ENCODE measurements at places on chromosomes 7 and 10.

DNA sequence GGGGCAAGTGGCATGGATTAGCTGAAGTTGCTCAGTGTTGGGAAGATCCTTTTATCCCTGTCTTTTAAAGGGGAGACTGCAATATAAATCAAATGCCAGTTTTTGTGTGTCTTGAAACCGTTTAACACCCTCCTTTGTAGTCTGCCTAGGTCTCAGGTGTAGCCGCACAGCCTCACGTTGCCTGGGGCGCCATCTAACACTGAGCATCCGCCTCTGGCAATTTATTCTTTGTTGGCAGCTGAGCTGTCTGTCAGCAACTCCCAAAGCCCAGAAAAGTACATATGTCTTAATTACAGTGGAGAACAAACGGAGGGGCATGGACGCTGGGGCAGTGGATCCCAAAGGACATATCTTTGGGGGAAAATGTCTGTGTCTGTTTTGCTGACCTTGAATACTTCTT lies 254.7 kb downstream of the STK31 start:
- DNase-seq, result no peak

DNA sequence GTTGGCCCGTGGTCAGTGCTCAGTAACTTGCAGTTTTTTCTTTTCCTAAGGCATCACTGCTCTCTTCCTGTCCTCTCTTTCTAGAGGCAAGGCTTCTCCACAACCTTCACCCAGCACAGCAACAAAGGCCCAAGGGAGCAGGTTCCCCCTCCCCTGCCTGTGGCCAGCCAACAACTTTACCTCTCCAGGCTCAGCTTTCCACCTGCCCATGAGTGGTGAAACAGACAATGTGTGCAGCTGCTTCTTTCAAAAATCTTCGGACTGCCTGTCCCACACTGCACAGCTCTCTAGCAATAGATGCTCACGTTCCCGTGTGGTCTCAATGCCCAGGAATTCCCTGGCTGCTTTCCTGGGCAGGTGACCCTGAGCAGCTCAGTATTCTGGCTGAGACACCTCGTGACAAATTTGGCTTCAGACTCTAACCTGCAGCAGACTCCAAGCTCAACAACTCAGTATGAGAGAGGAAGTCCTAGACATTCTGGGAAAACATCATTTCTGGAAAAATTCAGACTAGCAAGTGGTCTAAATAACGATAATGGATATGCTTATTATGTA lies 28.9 kb upstream of the TMEM72 start:
- no peak for DNase-seq

DNA sequence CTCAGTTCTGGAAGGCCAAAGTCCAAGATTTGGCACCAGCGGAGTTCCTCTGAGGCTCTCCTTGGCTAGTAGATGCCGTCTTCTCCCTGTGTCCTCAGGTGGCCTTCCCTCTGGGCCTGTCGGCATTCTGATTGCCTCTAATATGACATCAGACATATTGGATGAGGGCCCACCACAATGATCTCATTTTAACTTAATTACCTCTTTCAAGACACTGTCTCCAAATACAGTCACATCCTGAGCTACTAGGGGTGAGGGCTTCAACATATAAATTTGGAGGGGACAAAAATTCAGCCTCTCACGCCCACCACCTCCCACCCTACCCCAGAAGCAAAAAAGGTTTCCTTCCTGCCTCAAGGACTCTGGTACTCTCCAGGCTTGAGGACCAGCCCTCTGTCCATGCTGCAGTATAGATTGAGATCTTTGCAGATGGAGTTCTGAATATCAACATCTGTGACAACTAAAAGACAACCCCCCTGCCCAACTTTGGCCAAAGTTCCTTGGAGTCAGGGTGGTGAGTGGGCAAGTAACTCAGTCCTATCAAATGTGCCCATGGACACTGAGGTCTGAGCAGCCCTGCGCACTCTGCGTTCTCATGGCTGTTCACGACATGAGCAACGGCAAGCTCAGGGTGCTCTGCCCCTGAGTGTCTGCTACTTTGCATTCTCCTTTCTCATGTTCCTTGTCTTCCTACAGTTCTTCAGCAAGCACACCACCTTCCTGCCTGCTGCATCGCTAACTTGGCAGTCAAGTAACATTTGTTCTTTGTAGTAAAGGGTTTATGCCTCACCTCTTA lies 11.5 kb downstream of the TMEM176B start:
- no peak for DNase-seq

DNA sequence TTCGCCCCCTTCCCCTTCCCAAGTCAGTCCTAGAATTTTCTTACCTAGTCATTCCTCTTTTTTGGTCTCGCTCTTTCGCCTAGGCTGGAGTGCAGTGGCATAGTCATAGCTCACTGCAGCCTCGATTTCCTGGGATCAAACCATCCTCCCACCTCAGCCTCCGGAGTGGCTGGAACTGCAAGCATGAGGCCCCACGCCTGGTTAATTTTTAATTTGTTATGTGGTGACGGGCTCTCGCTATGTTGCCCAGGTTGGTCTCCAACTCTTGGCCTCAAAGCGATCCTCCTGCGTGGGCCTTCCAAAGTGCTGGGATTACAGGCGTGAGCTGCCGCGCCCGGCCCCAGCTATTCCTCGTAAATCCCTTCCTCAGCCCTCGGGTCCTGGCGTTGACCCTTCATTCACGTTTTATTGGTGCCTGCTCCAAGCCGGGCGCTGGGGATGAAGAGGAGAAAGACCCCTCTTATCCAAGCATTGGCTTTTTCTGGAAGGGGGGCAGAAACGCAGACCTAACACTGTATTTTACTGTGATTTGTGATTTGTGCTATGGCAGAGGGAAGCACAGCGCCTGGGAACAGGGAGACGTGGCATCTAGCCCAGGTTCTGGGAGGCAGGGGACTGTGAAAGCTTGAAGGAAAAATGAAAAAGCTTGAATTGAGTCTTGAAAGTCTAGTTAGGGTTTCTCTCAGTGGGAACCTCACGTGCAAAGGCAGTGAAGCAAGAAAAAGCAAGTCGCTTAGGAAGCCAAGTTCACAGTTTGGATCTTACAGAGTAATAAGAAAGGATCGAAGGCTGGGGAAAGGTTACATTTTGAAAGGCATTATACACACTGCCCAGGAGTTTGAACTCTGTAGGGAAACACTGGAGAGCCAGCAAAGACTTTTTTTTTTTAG lies 516 bp downstream of the ZNHIT1 start:
- DNase-seq, result no peak

DNA sequence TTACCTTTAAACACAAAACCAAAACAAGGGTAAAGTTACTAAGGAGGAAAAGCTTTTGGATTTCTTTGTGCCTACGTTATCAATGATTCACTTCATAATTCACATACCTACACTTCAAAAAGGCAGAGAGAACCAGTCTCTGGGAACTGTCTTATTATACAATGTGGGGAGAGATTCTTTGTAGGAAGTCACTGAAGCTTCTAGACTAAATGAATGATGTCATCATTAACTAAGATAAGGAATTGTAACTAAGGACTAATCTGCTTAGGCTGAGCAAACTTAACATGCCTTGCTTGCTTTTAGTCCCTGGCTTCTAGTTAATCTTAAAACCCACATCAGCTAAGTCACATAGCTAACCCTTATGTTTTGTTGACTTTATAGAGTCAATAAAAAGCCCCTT lies 771.2 kb downstream of the NXPH1 start:
- DNase-seq, result no peak

- no peak for DNase-seq
Measured at GRCh38 chr7:17242504-17242903, 55.9 kb upstream of the AHR start.

DNA sequence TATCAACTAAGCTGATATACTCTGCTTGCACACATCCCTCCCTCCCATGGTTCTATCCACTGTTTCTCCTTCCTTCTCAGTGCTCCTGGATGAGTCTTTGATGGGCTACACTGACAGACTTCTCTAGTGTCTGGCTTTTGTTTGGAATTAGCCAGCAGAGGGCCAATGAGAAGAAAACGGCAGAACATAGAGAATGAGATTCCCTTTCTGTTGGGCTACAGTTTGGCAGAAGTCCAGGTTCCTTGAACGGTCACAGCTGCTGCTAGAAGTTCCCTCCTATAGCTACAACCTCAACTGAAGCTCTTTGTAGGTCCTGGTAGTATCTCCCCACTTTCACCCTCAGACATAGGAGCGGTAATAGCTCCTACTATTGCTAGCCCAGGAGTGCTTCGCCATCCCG lies 251.1 kb upstream of the LRRN3 start:
- DNase-seq, result no peak

GRCh38 chr10:48691812-48692528 lies 7.3 kb downstream of the WDFY4 start:
- DNase-seq, result no peak

- no peak for DNase-seq
Measured at GRCh38 chr10:33376976-33377657, 42.6 kb upstream of the NRP1 start.

- DNase-seq, result no peak
Measured at GRCh38 chr7:42278344-42278743, 41.3 kb upstream of the GLI3 start.

DNA sequence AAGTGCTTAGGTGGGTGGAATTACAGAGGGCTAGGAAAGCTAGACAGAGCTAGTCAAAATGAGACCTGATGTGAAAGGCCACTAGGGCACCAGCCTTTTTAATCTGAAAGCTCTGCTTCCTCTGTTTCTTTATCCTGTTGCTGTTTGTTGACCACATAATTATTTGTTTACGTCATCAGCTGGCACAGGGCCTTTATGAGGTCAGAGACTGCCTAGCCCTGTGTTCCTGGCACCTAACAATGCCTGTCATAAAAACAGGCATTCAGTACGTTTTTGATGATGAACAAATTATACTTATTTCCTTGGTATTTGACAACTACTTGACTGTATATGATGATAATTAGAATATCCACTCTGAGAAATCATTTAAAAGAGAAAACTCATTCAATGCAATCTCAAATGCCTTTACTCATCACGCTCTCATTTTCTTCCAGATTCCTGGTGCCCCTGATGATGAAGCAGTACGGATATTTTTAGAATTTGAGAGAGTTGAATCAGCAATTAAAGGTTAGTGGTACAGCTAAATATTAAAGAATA lies 26.0 kb downstream of the RBM17 start:
- DNase-seq, result no peak

- no peak for DNase-seq
Measured at GRCh38 chr7:196283-196682, 3.9 kb downstream of the FAM20C start.

DNA sequence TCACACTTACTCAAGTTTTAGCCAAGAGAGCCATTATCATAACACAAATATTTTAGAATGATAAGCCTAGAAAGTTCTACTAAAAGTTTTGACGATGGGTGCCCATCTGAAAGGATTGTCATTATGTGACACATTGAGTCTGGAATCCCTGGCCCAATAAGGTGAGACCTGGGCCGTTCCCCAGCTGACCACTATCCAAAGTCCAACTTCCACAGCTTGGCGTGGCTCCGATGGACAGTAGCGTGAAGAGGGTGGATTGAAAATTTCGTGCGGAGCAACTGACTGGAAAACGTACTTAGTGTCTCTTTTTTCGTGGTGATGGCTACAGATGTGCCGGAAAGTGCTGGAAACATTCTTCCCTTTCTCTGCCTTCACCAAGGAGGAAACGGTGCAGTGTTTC lies 439.0 kb upstream of the ZMIZ1 start:
- DNase-seq, result no peak

DNA sequence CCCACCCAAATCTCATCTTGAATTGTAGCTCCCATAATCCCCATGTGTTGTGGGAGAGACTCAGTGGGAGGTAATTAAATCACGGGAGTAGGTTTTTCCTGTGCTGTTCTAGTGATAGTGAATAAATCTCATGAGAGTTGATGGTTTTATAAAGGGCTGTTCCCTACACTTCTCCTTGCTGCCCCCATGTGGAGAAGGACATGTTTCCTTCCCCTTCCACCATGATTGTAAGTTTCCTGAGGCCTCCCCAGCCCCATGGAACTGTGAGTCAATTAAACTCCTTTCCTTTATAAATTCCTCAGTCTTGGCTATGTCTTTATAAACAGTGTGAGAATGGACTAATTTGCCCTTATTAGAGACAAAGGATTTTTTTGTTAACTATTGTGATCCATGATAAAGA lies 48.5 kb upstream of the MKX start:
- no peak for DNase-seq

- DNase-seq, result no peak
Measured at GRCh38 chr10:20990604-20991003, 93.5 kb upstream of the NEBL start.

DNA sequence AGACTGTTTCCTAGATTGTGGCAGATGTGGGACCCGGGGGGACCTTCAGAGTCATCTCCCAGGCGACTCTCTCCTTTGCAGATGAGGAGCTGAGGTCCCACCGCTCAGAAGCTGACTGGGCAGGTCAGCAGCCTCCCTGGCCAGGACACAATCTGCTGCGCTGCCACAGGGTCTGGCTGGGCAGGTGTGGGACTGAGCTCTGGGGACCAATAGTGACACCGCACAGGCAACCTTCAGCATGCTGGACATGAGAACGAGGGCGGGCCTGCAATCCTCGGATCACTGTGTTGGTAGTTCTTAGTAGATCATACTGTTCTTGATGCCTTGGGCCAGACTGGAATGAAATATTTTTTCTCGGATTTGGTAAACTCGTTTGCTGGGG lies 20.5 kb upstream of the CRYGN start:
- no peak for DNase-seq

DNA sequence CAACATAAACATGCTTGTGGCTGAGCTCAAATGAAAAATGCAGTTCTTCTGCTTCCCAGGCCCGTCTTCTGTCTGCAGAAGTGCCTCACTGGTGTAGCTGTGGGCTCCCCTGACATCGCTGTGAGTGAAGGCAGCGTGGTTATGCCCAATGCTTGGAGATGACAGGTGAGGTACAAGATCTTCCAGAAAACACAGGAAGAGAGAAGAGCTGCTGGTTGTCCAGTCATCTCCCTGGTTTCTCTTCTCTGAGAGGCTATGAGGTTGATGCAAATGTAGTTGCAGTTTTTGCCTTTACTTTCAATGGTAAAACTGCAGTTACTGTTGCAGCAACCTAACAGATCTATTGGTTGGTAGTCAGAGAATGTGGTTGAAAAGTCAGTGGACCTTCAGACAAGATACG lies 223.6 kb downstream of the GATA3 start:
- DNase-seq, result no peak

DNA sequence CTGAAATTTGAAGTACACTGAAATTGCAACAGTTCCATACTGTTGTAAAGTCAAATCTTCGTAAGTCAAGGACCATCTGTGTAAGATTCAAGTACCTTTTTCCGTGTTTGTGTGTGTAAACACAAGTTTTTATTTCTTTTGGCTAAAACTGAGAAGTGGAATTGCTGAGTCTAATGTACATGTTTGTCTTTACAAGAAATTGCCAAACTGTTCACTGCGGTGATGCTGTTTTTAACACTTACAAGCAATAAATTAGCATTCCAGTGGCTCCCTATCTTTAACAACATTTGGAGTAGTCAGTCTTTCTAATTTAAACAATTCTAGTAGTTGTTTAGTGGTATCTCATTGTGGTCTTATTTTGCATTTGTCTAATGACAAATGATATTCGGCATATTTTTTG lies 23.3 kb downstream of the CALD1 start:
- DNase-seq, result no peak
